Ecto neural progenitor cell (in vitro differentiated cells): ENCODE measurements at places on chromosomes 11 and 22.

- no peak for DNase-seq
These were observed 26.2 kb downstream of the PPFIA1 start for GRCh38 chr11:70296681-70297080.

DNA sequence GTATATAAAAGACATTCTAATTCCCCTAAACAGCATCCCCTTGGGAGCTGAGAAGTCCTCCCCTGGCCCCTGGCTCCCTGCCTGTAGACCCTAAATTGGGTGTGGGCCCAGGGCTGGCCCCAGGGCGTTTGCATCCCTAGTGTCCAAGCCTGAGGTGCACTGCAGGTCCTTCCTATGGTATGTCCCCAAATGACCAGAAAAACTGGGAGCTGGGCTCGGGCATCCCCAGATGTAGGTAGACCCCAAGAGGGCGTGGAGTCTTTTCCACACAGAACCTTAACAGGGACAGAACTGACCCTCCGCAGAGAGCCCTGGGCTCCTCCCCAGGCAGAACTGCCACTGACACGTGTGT is 782 bp upstream of the OSBPL5 start:
- no peak for DNase-seq

DNA sequence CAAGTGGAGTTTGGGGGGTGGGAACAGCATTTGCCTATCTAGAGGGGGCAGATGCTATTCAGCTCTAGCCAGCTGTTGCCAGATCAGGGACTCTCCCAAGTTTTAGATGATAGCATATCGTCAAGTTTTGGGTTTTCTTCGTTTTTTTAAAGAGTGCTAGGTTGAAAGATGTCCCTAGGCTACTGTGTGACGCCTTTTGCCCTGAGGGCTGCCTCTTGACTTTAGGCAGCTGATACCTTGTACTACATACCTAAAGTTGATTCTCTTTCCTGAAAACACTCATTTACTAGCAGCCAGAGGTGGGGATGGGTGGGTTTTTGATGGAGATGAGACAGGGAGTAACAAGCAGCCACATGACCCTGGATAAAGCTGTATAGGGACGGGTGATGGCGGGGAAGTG is 87.1 kb downstream of the ABTB2 start:
- DNase-seq: no peak

GRCh38 chr11:78952890-78953289 is 378.2 kb upstream of the NARS2 start:
- DNase-seq: no peak

- DNase-seq: no peak
These were observed 10.4 kb downstream of the IL18BP start for GRCh38 chr11:72009156-72009555.

GRCh38 chr11:77580712-77581337 is 8.9 kb upstream of the AQP11 start:
- no peak for DNase-seq

GRCh38 chr11:22774716-22775115 is 54.9 kb downstream of the SVIP start:
- no peak for DNase-seq

- no peak for DNase-seq
These were observed 518.7 kb downstream of the NTM start for GRCh38 chr11:131889146-131889577.

- DNase-seq: no peak
These were observed 6.0 kb downstream of the KREMEN1 start for GRCh38 chr22:29078869-29079207.

- no peak for DNase-seq
These were observed 390.0 kb upstream of the CCDC90B start for GRCh38 chr11:83676056-83676601.

- DNase-seq: no peak
These were observed 205.4 kb upstream of the CARD18 start for GRCh38 chr11:105344938-105345337.

DNA sequence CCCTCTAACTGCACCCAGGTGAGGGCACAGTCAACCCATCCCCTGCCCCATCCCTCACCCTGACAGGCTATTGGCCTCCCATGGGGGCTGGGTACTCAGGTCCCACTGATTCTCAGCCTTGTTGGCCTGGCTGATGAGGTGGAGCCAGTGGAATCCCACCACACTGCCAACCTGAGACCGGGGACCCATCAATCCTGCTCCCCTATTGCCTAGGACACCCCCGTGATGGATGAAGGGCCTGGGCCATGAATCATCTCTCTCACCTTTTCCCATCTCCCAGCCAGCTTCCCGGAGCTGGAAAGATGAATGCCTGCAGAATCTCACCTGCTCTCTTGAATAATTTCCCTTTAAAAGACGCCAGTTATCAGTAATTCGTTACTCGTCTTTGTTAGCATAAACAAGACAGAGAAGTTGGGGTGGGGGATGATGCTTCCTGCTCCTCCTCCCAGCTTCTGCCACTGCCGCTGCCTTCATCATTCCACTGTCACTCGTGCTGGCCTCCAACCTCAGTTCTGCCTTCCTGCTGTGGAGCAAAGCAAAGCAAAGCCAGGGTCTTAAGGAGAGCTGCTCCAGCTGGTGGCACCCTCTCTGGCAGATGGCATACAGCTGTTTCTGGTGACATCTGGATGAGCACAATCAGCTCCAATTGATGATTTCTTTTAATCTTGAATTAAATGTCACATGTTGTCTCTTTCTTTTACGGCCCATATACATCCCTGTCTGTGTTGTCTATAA is 204.0 kb upstream of the NECTIN1 start:
- DNase-seq: no peak

DNA sequence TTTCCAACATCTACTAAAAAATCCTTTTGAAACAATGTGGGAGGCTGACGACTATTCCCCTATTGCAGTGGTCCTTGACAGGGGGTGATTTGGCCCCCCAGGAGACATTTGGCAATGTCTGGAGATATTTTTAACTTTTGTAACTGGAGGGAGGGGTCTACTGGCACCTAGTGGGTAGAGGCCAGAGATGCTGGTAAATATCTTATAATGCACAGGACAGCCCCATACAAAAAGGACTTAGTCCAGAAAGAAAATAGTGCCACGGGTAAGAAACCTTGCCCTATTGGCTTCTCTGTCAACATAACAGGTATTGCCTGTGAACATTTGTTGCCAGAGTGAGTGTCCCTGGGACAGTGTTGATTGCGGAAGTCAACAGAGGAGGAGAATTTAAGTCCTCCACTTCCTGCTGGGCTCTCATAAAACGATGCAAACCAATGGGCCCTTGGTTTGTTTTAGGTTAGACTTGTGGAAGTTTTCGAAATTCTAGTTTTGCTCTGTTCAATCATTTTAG is 101.6 kb downstream of the MAML2 start:
- DNase-seq: no peak

GRCh38 chr11:117097014-117097388 is 1.2 kb downstream of the SIK3 start:
- no peak for DNase-seq
